T-cell (primary cell): ENCODE measurements at places on chromosomes 7 and 10.
A peak's percentile ranks its signal among the peaks of the same experiment; 100 is the strongest.

- no peak for DNase-seq
Measured at GRCh38 chr10:77188521-77188920, 449.1 kb downstream of the KCNMA1 start.

DNA sequence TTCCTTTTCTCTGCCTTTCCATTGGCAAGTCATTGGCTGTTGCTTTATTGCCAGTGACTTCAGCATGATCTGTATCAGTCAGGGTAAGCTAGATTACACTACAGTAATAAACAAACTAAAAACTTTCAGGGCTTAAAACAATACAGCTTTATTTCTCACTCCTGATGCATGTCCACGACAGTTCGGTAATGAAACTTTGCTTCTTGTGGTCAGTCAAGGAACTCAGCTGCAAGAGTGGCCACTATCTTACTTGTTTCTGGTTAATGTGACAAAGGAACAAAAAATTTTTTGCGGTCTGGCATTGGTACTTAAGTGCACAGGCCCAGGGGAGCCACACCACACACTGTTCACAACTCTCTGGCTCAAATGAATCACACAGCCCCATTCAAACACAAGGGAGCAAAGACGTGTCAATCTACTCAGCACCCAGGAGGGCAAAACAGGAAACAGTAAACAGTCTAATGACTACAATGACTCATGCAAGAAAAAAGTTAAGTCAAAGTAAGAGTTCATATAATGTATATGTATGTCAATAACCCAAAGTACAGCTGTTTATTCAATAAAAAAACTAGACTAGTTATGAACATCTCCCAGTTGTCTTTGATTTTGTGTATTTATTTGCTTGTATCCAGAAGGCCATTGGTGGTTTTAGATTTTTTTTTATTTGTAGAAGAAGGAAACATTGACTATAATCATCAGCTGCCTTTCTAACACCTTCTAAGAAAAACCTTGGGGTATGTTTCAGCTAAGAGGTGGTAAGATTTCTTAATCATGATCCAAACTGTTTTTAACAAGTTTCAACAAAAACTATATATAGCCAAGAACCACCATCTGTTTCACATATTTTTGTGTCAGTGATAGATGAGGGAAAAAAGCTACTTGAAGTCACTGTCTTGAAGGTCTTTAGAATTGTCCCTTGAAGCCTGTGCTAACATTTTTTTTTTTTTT is 134.4 kb upstream of the FAM3C start:
- peak; percentile 21 for DNase-seq

DNA sequence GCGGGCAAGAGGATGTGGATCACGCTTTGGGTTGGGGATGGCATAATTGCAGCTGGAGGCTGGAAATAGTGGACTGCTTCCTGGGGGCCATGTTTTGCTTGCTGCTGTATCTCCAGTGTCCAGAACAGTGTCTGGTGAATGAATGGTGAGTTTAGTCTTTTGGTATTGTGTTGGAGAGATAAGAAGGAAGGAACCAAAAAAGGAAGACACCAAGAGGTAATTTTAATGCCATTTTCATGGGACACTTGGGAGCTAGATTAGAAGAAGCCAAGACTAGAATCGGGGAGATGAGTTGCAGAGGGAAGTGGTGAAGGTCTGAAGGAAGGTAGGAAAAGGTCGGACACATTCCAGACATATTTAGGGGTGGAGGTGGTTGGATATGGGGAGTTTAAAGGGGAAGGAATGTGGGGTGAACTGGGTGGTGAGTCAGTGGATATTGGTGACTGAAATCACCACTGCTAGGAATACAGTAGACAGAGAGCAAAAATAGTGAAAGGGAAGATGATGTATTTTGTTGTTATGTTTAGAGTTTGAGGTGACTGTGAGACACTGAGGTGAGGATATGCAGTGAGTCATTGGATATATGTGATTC is 76.7 kb downstream of the CCNY start:
- no peak for DNase-seq

GRCh38 chr7:98334081-98334480 is 52.6 kb downstream of the BRI3 start:
- no peak for DNase-seq

DNA sequence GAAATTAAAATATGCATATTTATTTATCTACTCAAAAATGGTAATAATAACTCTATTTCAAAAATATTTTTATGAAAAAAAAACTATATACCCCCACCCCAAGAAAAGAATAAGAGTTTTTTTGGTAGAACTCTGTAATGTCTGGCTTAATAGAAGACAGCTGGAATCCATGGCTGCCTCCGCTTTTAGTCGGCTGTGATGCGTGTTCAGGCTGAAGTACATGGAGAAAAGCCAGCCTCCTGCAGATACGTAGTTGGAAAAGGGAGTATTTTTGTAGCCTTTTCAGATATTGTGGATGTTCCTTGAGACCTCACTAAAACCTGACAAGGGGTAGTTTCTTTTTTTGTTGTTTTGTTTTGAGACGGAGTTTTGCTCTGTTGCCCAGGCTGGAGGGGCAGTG is 10.0 kb downstream of the FOXK1 start:
- no peak for DNase-seq

DNA sequence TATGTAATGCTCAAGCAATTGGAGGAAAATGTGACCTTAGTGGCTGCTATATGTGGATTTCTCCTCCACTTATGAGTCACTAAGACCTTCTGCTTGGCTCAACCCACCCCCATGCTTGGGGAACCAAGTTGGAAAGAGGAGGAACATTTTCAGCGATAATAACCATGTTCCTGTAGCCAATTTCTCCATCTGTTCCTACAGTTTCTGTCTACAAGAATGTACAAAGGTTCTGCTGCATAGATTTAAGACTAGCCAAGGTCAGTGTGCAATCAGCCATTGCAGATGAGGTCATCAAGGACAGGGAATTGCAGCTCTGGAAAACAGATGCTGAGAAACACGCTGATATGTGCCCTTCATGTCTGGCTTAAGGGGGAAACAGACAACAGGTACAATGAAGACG is 5.6 kb upstream of the NRCAM start:
- DNase-seq = no peak

GRCh38 chr7:132243463-132243862 is 332.8 kb downstream of the PLXNA4 start:
- DNase-seq = no peak
